ENCODE measurements at places on chromosomes 3 and 15.
A peak's percentile ranks its signal among the peaks of the same experiment; 100 is the strongest.

DNA sequence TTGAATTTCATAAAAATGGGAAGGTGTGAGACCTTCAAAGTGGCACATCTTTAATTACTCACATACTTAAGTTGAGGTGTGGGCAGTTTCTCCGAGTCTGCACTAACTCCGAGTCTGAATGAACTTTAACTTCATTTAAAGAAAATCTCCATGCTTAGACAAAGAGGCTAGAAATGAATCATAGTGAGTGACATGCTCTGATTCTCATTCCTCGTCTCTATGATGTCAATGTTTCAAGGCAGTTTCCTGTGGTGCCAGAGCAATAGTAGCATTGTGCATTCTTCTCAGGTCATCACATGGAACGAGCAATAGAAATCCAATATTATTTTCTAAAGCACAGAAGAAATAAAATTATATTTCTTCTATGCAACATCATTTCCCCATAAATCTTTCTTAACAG is 224.8 kb downstream of the KCNMB2 start:
- no peak for DNase-seq

- no peak for DNase-seq
These were observed 57.7 kb downstream of the LIPC start for GRCh38 chr15:58489289-58490085.

- DNase-seq, result peak; percentile 57
These were observed at the start of gene MAPKAPK3 for GRCh38 chr3:50617096-50617791. TSS of gene MAPKAPK3 (plus strand) at chr3:50617151. CDS start at chr3:50617566, 415 bp downstream.

DNA sequence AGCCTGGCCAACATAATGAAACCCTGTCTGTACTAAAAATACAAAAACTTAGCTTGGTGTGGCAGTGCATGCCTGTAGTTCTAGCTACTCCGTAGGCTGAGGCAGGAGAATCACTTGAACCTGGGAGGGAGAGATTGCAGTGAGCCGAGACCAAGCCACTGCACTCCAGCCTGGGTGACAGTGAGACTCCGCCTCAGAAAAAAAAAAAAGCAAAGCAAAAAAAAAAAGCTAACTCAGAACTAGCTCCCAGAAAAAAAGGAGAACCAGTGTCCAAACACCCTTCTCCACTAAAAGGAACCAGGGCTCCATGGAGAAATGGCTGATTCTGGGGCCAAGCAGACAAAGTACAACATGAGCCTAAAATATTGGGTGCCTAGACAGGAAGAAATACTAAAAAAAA is 16.7 kb upstream of the CRTC3 start:
- no peak for DNase-seq

- DNase-seq, result no peak
These were observed 11.4 kb downstream of the ENTPD3 start for GRCh38 chr3:40398346-40398745.

GRCh38 chr3:197249542-197249941 is 48.9 kb downstream of the DLG1 start:
- DNase-seq, result no peak

GRCh38 chr3:45199837-45200648 is 26.0 kb downstream of the TMEM158 start:
- no peak for DNase-seq

DNA sequence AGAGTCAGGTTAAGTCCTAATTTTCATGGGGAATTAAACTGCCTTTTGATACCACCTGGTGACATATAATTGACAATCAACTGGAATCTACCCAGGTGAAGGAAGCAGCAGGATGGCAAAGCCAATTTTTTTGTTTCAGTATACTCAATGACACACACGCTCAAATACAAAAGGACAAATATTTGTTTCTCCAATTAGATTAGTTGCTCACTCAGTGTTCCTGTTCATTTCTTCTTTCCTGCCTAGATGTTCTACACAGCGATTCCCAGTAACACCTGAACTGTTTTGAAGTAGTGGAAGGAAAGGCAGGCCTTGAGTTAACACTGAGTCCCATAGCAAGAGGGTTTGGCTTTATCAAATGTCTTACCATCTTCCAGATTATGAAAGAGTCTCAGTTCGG is 157.5 kb downstream of the PDZRN3 start:
- DNase-seq, result no peak
